CD4-positive, alpha-beta T cell treated with Interleukin-2 at 100 ng/mL for 4 hours (primary cell): ENCODE measurements at places on chromosomes 5 and 9.

GRCh38 chr5:72501488-72501887 lies 5.7 kb downstream of the ZNF366 start:
- no peak for DNase-seq

GRCh38 chr9:87959916-87960581 lies 14.3 kb downstream of the CDK20 start:
- DNase-seq = no peak

- no peak for DNase-seq
Observed at GRCh38 chr9:36656842-36657241, 84.1 kb downstream of the MELK start.

DNA sequence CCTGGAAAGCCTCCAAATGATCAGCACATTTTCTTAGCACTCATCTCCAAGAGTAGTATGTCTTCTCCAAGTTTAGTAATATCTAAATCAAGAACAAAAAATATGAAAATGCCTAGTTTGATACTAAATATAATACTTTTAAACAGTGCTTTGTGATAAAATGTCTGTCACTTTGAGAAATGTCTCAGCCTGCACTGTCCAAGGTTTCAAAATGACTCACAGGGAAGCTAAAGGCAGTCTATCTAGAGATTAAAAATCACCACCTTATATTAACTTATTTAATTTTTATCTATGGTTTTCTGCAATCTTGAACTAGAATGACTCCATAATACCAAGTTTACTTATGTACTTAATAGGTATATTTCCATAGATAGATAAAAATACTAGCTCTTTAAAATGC lies 633.0 kb upstream of the C9orf72 start:
- DNase-seq = no peak

GRCh38 chr5:179866241-179867078 lies 7.8 kb upstream of the MRNIP start:
- DNase-seq = no peak

- no peak for DNase-seq
Observed at GRCh38 chr9:35659340-35659739, 1.2 kb downstream of the CCDC107 start.

DNA sequence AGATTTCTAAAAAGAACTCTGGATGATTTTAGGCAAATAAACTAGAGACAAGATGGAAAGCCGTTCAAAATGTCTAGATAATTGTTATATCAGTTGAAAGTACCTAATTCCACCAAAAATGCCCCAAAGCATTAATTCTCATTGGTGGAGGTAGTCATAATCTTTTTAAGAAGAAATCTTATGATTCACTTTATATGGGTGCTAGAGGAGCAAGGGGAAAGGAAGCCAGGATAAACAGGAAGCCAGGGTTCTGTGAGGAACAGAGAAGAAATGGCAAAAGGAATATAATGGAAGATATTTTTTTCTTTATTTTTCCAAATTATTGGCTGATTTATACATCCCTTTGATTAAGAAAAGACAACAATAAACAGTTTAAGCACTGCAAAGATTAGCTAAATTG lies 7.8 kb downstream of the YIPF5 start:
- no peak for DNase-seq

DNA sequence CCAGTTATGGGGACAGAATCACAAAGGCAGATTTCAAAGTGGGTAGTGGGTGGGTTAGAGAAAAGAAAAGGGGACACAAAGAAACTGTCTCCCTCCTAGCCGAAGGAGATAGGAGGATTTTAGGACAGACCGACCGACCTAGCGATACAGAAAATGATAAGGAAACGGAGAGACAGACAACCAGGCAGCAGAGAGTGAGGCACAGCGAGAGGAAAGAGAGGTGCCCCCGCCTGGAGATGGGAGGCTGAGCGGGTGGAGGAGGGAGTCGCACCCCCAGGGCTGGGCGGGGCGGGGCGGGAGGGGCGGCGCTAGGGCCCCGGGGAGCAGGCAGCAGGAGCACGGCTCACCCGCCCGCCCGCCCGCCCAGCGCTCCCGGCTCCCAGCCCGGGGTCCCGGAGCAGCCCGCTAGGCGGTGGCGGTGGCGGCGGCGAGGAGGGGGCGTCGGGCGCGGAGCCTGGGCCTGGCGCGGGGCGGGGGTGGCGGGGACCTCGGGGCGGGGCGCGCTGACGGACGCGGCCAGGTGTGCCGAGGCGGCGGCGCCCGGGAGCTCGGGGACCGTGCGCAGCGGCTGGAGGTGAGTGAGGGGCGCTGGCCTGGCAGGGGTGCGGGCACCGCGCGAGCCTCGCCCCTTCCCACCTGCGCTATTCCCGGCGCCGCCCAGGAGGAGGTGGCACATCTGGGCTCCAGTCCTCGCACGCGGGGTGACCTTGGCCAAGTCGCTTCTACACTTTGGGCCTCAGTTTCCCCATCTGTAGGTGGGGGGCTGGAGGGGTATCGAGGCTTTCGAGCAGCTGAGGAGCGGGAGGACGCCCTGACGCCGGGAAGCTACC lies 15.9 kb upstream of the SYNPO start:
- peak; percentile 17 for DNase-seq
